Osteocyte (in vitro differentiated cells): ENCODE measurements at places on chromosomes 16 and 17.

DNA sequence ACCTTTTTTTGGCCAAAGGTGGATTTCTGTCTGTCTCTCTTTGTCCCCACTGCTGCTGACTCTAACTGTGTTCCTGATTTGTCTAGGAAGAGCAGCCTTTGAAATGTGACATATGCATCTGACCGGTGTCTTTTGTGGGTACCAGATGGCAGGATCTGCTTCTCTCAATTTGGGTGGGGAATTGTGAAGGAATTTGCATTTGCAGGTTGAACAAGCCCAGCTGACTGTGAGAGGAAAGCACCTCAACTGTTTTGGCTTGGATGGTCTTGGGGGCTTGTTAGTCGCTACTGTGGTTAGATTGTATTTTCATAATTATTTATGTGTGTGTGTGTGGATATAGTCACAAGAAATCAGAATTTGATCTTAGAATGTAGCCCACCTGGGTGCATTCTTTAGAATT is 37.7 kb upstream of the LCMT1 start:
- H3K4me1 ChIP-seq, result no peaks in the 10 kb centered on the region
- DNase-seq, result no peak
- no peak overlapping the region for H3K4me3 ChIP-seq
- no peak overlapping the region for H3K27ac ChIP-seq

DNA sequence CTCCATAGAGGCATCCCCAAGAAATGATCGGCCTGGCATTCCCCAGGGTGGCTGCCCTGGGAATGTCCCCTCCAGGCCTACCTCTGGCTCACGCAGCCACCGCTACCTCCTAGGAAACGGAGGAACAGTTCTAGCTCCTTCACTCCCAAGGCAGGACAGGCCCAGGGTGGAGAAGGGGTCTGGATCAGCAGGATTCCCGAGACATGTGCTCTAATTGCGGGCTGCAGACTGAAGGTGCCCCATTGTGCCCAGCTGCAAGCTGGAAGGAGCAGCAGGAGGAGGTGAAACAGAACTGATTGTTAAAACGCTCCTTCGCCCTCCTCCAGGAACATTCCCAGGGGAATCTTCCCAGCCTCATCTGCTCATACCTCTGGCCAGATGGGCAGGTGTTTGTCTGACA is 40.8 kb downstream of the SCNN1G start:
- H3K27me3 ChIP-seq, result no peaks in the 10 kb centered on the region
- H3K4me3 ChIP-seq, result no peak overlapping the region
- H3K27ac ChIP-seq, result no peak overlapping the region
- no peak for DNase-seq
- H3K4me1 ChIP-seq, result no peaks in the 10 kb centered on the region
- no peaks in the 10 kb centered on the region for H3K36me3 ChIP-seq

DNA sequence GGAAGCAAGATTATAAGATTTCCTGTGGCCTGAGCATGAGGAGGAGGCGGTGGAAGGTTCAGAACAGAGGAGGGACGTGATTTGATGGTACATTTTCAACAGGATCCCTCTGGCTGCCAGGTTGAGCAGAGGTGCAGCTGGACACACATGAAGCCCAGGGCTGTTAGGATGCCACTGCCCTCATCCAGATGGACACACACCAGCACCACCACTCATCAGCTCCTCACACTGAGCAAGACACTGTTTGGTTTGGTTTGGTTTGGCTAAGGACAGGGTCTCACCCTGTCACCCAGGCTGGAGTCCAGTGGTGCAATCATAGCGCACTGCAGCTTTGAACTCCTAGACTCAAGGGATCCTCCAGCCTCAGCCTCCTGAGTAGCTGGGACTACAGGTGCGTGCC is 402.6 kb upstream of the C16orf82 start:
- H3K36me3 ChIP-seq, result no peaks in the 10 kb centered on the region
- H3K4me1 ChIP-seq, result no peaks in the 10 kb centered on the region
- peak; percentile 69 for DNase-seq
- H3K27me3 ChIP-seq, result no peaks in the 10 kb centered on the region

GRCh38 chr17:39818358-39819000 is 45.6 kb downstream of the IKZF3 start:
- H3K27ac ChIP-seq, result no peak overlapping the region
- DNase-seq, result no peak
- no peaks in the 10 kb centered on the region for H3K36me3 ChIP-seq
- H3K4me1 ChIP-seq, result peaks cover 2% of the 10 kb centered on the region
- no peak overlapping the region for H3K4me3 ChIP-seq

GRCh38 chr16:20515688-20516090 is 60.5 kb downstream of the ACSM2B start:
- no peak overlapping the region for H3K27ac ChIP-seq
- no peak for DNase-seq
- H3K4me1 ChIP-seq, result no peaks in the 10 kb centered on the region
- H3K36me3 ChIP-seq, result no peaks in the 10 kb centered on the region
- no peak overlapping the region for H3K4me3 ChIP-seq

DNA sequence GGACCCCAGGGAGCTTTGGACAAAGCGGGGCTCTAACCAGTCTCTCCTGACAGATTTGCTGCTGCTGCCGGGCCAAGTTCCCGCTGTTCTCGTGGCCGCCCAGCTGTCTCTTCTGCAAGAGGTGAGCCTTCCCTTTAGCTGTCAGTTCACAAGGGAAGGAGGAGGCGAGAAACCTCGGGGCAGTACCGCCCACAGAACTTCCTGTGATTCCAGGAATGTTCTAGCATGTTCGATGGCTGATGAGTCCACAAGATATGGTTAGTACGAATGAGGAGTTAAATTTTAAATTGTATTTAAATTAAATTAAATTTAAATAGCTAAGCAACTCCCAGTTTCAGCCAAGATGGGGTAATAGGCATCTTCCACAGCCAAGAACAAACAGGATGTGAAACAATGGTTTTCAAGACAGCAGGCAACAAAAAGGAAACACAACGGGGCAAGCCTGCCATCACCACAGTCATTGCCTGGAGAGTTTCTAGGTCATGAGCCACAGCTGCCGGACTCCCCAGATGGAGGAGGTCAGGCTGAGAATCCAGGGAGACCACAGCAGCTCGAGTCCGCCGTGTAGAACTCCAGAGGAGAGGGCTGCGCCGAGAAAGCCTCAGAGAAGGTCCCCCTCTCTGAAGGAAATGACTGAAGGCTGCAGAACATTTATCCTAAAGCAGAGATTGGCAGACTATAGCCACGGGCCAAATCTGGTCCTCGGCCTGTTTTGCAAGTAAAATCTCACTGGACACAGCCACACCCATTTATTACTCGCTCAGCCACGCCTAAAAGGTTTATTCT is 9.5 kb upstream of the TCF25 start:
- H3K27ac ChIP-seq, result peak overlapping the region; percentile 70
- no peak overlapping the region for H3K4me3 ChIP-seq
- H3K4me1 ChIP-seq, result peaks cover 20% of the 10 kb centered on the region
- no peaks in the 10 kb centered on the region for H3K27me3 ChIP-seq

GRCh38 chr16:997440-998051 is 16.0 kb downstream of the SOX8 start:
- peaks cover 14% of the 10 kb centered on the region for H3K4me1 ChIP-seq
- no peak for DNase-seq
- H3K27me3 ChIP-seq, result peaks cover 24% of the 10 kb centered on the region
- H3K4me3 ChIP-seq, result peak overlapping the region; percentile 44
- peaks cover 2% of the 10 kb centered on the region for H3K36me3 ChIP-seq

DNA sequence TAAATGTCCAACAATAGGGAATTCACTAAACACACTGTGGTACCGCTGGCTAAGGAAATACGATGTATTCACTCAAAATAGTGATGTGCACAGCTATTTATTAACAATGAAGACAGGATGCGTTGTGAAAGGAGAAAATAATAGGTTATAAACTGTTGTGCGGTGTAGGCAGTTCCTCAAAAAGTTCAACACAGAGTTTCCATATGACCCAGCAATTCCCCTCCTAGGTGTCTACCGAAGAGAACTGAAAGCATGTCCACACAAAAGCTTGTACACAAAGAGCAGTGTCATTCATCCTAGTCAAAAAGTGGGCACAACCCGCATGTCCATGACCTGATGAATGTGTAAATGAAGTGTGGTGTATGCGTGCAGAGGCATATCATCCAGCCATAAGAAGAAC is 1.2 kb upstream of the CES1 start:
- no peak overlapping the region for H3K27ac ChIP-seq
- H3K27me3 ChIP-seq, result no peaks in the 10 kb centered on the region
- H3K4me3 ChIP-seq, result no peak overlapping the region
- H3K4me1 ChIP-seq, result no peaks in the 10 kb centered on the region
- H3K36me3 ChIP-seq, result no peaks in the 10 kb centered on the region
- no peak for DNase-seq

GRCh38 chr17:78174870-78175642 is 6.7 kb downstream of the SYNGR2 start:
- no peak overlapping the region for H3K4me3 ChIP-seq
- H3K27me3 ChIP-seq, result no peaks in the 10 kb centered on the region
- H3K4me1 ChIP-seq, result peaks cover 35% of the 10 kb centered on the region
- peaks cover 3% of the 10 kb centered on the region for H3K36me3 ChIP-seq
- no peak overlapping the region for H3K27ac ChIP-seq

DNA sequence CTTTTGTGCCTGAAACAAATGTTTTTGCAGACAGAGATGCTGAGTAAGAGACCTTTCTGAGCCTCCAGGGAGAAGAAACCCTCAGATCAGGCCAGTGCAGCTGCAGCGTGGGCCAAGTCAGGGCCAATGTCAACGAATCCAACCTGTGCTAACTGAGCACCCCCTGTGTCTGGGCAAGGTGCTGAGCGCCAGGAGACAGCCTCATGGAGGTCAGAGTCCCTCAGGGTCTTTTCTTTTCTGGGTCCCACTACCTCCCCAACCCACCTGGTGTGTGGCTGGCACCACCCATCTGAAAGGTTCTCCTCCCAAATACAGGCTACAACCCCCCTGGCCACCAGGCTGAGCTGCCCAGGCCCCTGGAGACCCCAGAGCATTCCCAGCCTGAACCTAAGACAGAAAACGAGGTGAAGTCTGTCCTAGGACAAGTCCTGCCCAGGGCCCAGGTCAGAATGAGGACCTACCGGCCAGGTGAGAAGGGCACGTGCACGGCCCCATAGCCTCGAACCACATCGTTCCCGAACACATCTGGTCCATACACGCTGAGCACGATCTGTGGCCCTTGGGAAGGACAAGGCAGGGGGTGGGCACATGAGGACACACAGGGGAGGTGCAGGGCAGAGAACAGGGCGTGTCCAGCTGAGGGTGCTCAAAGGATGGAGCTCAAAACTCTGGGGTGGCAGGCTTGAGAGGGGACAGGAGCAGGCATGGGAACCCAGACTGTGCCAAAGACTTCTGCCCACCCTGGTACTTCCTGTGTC is 15.0 kb downstream of the B9D1 start:
- no peaks in the 10 kb centered on the region for H3K27me3 ChIP-seq
- H3K27ac ChIP-seq, result peak overlapping the region; percentile 88
- H3K4me1 ChIP-seq, result peaks cover 28% of the 10 kb centered on the region
- no peak for DNase-seq
- H3K4me3 ChIP-seq, result no peak overlapping the region

DNA sequence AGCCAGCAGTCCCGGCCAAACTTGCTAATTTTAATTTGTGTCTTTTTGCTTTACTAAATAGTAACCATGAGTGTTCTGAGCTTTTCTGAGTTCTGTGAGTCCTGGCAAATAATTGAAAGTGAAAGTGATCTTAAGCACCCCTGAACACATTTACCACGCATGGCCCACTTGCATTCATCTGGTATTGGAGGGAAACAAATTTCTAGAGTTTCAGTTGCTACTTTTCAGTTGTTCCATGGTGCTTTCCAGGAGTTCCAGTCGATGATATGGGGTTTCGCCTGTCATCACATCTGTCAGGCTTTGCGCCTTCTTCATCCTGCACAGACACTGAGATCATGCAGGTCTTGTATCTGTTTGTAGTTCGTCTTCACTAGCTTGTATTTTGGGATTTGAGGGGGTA is 44.1 kb downstream of the CRLF3 start:
- H3K4me1 ChIP-seq, result no peaks in the 10 kb centered on the region
- no peak overlapping the region for H3K4me3 ChIP-seq
- H3K27me3 ChIP-seq, result no peaks in the 10 kb centered on the region
- DNase-seq, result no peak
- peaks cover 24% of the 10 kb centered on the region for H3K36me3 ChIP-seq
